ENCODE measurements at places on chromosomes 16 and 17. TPM values are rescaled to one million over a fixed set of nuclear protein-coding genes. Genes with fewer than 3 reads are reported as not detected.

The DPEP3 gene
- total RNA-seq, result 0.42 TPM

The GFAP gene
- total RNA-seq, result not detected

The SULT1A2 gene
- total RNA-seq, result 0.24 TPM

The ACSM2A gene
- total RNA-seq, result not detected

The NUPR1 gene
- not detected for total RNA-seq

The KRT31 gene
- total RNA-seq, result not detected

The KRTAP2-4 gene
- not detected for total RNA-seq

The PHLPP2 gene
- total RNA-seq, result 9.3 TPM

The PDE6G gene
- 8.6 TPM for total RNA-seq

The SAP30BP gene
- total RNA-seq, result 101 TPM

The ZNF263 gene
- 30.5 TPM for total RNA-seq

The NKD1 gene
- 0.86 TPM for total RNA-seq

The ZNF19 gene
- 3.0 TPM for total RNA-seq
